ENCODE measurements at places on chromosomes 4 and X. TPM values are rescaled to one million over a fixed set of nuclear protein-coding genes. Genes with fewer than 3 reads are reported as not detected.

Gene CFAP99
- not detected for total RNA-seq

Gene TMEM271
- not detected for total RNA-seq

Gene SSX2B
- not detected for total RNA-seq

Gene TBC1D19
- 7.7 TPM for total RNA-seq

Gene NXF2
- total RNA-seq, result not detected

- DNase-seq, result no peak
These were observed 94.9 kb downstream of the EMCN start for GRCh38 chr4:100422894-100423293.

DNA sequence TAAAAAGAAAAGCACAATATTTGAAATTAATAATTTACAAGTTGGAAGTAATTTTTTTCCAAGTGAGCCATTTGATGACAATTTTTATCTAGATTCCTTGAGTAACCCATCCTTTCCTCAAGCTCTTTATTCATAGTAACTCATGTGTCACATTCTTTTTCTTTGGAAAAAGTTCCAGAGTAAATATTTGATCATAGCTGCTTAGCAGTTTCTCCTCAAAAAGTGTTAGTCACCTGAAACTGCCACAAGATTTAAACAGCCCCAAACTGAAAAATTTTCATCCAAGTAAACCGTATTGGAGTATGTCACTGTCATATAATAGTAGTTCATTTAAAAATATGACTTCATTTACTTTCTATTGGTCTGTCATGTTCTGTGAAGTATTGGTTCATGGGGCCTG lies 94.6 kb upstream of the CASK start:
- no peak for DNase-seq

DNA sequence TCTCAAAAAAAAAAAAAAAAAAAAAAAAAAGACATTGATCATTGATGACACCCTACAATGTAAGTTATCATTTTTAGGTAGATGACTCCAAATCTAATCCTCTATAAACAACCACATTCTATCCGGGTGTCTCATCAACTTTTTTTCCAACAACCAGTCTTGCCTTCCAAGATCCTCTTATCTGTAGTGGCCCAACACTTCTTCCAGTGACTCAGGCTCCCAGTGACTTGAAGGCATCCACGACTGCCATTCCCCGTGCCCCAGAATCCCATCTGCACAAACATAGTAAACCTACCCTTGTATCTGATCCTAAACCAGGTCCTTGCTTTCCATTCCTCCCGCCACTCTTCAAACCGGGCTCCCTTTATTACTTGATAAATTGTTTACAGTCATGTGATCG lies 15.6 kb upstream of the TSPAN5 start:
- no peak for DNase-seq

DNA sequence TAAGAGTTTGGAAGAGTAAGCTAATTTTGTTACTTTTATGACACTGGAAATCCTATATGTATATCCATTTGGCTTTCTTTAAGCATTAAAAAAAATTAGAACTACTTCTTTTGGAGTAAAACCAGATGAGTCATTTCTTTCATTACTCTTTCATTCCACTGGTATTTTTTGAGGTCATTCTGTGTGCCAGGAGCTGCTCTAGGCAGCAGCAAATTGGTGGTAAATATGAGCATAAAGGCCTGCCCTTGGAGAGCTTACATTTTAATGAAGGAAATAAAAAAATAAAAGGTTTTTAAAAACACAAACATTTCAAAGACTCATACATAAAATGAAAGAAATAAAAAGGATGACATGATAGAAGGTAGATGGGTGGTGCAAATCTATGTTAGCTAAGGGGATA lies 37.4 kb downstream of the MID1 start:
- no peak for DNase-seq

GRCh38 chrX:31038575-31039326 lies 33.1 kb downstream of the FTHL17 start:
- no peak for DNase-seq

DNA sequence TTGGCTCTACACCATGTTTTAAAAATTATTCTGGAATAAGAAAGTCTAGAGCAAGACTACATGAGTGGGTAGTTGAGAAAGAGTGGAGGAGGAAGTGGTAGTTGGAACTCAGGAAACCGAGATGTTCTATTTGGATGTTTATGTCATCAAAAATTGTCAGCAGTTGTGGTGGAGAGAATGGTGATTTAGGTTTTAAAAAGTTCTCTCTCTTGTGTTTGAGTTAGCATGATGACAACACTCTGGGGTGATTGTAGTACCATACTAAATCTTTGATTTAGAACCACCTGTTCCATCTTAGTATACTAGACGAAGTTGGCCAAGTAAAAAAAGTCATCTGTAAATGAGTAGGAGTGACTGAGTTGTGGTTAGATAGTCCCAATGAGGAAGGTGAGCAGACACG lies 40.7 kb downstream of the KLHL2 start:
- no peak for DNase-seq

DNA sequence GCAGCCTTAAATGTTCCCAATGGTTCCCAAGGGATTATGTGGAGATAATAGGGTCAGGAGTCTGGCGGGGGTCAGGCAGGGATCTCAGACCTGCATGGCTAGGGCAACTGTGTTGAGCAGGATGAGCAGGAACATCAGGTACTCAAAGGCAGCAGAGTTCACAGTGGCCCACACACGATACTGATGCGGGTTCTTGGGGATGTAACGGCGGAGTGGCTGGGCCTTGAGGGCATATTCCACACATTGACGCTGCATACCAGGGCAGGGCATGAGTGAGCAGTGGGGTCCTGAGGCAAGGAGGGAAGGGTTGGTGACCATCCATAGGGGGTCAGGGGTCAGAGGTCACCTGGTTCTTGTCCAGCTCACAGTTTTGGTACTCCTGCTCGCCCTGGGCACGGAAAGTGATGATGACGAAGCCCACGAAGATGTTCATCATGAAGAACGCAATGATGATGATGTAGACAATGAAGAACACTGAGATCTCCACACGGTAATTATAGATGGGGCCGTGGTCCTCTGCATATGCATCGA lies 15.1 kb upstream of the SYP start:
- no peak for DNase-seq

GRCh38 chr4:16075061-16075460 lies 8.8 kb downstream of the PROM1 start:
- DNase-seq, result no peak
